Stimulated activated CD8-positive, alpha-beta memory T cell treated with anti-CD3 and anti-CD28 coated beads, Interleukin-15, amount 100 ng/mL, for 24 hours (primary cell): ENCODE measurements at places on chromosomes 1 and 21.

DNA sequence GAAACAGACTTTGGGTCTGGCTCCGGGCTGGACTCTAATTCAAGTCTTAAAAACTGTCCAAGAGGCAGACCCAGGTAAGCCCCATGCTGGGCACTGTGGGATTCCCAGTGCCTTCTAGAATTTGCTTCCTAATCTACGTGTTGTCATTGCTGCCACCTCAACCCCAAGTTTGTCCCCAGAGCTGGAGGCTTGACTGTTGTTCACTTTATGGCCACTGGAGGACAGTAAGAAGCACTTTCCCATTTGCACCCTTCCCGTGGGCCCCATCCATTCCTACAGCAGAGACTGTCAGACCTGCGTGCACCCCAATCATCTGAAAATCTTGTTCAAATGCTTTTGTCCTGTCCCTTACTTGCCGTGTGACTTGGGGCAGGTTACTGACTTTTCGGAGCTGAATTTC lies 29.4 kb upstream of the VASH2 start:
- DNase-seq, result no peak

DNA sequence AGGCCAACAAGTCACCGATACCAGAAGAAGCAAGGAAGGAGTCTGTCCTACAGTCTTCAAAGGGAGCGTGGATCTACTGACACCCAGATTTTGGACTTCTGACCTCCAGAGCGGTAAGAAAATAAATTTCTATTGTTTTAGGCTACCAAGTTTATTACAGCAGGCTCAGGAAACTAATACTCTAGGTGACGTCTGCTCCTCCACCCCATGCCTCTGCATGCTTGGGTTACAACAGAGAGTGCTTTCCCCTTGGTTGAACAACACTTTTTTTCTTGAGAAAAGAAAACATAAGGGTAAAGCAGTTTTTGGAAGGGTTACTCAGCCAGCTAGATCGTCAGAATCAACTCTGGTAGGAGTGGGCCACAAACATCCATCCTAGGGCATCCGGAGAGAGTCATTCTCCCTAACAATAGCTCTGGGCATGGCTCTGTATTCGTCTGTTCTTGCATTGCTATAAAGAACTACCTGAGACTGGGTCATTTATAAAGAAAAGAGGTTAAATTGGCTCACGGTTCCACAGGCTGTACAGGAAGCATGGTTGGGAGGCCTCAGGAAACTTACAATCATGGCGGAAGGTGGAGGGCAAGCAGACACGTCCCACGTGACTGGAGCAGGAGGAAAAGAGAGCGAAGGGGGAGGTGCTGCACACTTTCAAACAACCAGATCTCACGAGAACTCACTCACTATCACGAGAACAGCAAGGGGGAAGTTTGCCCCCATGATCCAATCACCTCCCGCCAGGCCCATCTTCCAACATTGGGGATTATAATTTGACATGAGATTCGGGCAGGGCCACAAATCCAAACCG lies 22.2 kb upstream of the DNAJC11 start:
- no peak for DNase-seq

- no peak for DNase-seq
Observed at GRCh38 chr1:38183096-38183495, 136.5 kb upstream of the POU3F1 start.

DNA sequence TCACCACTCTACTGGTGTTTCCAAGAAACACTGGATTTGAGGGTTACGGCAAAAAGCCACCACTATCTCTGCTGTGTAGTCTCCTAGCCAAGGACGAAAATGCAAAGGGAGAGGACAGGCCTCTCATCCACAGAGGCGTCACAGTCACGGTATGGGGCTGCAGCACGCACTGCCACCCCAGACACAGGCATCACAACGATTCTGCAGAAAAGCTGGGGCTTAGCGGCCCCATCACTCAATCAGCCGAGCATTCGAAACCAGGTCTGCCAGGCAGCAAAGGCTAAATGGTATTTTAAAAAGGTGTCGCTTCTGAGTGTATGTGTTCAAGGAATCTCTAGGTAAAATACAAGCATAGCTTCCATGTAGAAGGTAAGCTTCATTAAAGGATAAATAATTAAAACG lies 1.4 kb downstream of the RIPK4 start:
- no peak for DNase-seq

GRCh38 chr1:154751690-154752089 lies 118.4 kb downstream of the KCNN3 start:
- no peak for DNase-seq

- no peak for DNase-seq
Observed at GRCh38 chr1:102732927-102733326, 375.4 kb downstream of the COL11A1 start.

GRCh38 chr1:154657556-154657955 lies 49.6 kb upstream of the ADAR start:
- no peak for DNase-seq

GRCh38 chr1:29499104-29499650 lies 262.9 kb downstream of the PTPRU start:
- no peak for DNase-seq

DNA sequence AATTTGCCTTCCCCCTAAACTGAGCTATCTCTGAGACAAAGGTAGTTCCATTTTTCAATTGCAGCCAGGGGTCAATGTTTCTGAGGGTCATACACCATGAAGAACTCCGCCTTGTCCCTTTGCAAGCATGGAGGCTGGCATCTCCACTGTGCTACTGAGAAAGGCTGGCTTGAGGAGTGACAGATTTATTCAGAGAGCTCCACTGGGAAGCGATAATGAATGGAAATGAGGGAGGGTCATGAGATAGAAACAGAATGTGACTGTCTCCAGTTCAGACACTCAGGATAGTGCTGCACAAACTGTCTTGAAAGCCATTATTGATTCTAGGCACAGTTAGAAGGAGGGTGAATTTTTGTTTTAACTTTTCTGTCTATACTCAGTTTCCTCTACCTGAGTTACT lies 197.5 kb downstream of the ZNF326 start:
- no peak for DNase-seq

GRCh38 chr1:205769641-205770365 lies 5.5 kb downstream of the RAB29 start:
- no peak for DNase-seq

DNA sequence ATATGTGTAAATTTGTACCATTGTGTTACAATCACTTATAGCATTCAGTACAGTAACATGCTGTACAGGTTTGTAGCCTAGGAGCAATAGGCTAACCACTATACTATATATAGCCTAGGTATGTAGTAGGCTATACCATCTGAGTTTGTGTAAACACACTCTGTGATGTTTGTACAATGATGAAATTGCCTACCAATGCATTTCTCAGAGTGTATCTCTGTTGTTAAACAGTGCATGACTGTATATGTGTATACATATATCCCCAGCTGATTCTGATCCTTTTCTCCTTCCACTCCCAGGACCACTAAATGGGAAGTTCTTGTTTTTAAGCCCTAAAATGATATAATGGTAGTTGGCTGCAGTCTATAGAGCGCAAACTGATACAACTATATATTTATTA lies 7.8 kb downstream of the GNPAT start:
- DNase-seq, result no peak

DNA sequence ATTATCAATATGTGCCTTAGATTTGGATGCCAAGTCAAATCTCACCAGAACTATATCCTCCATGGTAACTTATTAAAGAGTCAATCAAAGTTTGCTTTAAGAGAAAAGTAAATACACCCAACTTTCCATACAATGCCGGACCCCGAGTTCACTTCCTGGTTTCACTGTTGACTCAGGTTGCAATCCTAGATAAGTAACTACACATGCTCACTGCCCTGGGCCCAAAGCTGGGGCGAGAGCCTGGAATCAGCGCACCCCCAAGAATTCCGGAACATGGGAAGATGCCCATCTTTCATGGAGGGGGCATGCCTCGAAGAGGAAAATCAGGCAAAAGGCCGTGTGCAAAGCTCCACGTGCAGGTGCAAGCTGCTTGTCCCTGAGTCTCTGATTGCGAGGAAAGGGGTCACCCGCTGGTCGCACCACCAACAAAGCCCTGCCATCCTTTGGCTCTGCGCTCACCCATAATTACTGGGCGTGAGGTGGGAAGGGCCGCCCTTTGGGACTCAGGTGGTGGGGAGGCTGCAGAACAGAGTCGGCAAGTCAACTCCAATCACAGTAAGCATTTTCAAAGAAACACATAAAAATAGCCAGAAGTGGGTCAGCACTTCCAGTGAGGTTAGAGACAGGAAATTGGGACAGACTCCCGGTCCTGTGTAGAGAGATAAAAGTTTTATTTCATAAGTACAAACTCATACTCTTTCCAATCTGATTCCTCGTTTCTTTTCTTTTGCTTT lies 167.7 kb downstream of the TOMM20 start:
- DNase-seq, result no peak
